SIG-M5 (cell line): ENCODE measurements at places on chromosomes 1 and 21.

GRCh38 chr1:24707687-24708086 is 37.6 kb upstream of the CLIC4 start:
- DNase-seq, result no peak

DNA sequence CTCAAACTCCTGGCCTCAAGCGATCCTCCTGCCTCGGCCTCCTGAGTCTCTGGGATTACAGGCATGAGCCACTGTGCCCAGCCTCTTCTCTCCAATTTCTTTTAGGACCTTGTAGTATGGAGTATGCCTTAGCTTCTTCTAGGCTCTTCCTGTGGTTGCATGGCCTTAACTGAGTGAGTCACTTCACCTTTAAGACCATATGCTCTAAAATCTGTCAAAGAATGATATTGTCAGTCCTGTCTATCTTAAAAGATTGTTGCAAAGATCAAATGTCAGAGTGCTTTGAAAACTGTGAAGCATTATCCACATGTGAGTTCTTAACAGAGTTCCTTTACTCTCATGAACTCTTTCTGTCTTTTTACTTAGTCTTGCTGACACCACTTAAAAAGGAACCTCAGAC is 37.2 kb downstream of the ATP2B4 start:
- no peak for DNase-seq

- DNase-seq, result no peak
Measured at GRCh38 chr1:101816262-101816661, 180.5 kb downstream of the OLFM3 start.

- DNase-seq, result no peak
Measured at GRCh38 chr1:161439280-161440232, 65.7 kb upstream of the FCGR2A start.

GRCh38 chr1:234660536-234661316 is 50.7 kb upstream of the IRF2BP2 start:
- DNase-seq, result no peak

GRCh38 chr1:6927626-6928025 is 142.4 kb downstream of the CAMTA1 start:
- no peak for DNase-seq

DNA sequence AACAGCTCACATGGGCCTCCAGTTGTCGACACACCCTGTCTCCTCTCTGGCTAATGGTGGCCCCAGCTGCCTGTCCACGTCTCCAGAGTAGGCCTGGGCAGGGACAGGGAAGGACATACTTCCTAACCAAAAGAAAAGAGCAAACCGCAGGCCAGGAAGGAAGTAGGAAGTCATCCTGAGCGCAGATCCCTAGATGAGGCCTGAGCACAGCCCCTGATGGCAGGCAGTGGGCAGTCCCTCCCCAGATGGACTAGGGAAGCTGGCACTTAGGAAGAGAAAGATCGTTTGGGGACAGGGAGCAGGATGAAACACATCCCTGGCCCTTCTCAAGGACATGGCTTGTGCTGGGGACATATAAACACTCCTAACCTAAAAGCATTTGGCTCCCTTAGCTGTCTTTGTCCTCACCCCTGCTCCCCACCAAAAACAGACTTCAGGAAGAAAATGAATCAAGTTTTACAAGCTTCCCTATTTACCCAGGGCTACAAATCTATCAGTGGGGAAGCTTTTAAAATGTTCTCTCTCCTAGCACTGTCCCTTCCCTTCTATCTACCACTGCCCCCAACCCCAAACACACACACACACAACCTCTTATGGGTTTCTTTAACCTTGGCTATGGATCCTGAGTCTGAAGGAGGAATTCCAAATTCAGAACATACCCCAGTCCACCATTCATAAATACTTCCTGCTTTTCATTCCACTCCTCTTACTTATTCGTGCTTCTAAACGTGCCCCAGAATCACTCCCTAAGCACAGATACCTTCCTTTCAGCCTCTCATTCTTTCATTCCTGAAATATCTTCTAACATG is 21.1 kb downstream of the SSBP3 start:
- DNase-seq, result no peak

- DNase-seq, result no peak
Measured at GRCh38 chr1:226293553-226293920, 15.4 kb downstream of the LIN9 start.
